ENCODE measurements at places on chromosomes 4 and X.
A peak's percentile ranks its signal among the peaks of the same experiment; 100 is the strongest.

DNA sequence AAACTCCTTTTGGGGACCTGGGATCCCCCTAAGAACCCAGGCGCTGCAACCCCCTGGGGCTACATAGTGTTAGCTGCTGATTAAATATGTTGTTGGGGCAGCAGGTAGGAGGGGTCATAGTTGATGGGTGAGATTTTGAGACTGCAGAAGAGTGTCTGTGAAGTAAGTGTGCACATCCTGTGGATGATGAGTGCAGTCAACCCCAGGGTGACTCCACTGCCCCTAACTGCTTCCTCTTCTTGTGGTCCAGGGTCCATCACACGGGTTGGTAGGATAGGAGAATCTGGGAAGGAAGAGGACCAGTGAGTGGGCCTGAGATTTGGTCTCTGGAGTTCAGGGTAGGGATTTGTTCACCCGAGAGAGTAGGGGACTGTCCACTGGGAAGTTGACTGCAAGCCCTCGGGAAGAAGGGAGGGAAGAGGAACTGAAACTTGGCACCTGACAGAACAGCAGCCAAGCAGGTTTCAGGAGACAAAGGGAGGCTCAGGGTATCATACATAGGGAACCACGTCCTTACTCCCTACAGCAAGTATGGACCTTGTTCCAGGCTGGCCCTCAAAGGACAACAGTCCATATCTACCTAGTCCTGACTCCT, 8.5 kb downstream of the DLG3 start:
- no peak for DNase-seq

DNA sequence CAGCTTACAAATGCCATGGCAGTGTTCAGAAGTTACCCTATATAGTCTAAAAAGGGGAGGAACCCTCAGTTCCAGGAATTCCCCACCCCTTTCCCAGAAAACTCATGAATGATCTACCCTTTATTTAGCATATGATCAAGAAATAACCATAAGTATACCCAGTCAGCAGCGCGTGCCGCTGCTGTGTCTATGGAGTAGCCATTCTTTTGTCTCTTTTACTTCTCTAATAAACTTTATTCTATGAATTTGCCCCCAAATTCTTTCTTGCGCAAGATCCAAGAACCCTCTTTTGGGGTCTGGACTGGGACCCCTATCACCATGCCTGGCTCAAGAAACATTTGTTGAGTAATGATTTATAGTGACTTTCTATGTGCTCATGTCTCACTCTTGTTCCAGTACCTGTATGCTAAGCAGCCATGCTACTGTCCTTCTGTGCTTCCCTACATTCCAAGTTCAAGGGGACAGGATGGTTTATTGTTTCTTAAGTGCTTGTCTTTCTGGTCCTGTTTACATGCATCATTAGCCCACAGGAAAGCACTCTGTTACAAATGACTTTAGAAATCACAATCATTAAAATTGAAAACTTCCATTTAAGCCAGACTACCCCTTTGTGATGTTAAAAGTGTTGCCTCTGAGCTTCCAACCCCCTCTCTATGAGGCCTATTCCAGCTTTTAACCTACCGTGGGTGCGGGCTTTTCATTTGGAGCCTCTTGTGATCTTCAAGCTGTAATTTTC, 63.4 kb upstream of the S100G start:
- no peak for DNase-seq

DNA sequence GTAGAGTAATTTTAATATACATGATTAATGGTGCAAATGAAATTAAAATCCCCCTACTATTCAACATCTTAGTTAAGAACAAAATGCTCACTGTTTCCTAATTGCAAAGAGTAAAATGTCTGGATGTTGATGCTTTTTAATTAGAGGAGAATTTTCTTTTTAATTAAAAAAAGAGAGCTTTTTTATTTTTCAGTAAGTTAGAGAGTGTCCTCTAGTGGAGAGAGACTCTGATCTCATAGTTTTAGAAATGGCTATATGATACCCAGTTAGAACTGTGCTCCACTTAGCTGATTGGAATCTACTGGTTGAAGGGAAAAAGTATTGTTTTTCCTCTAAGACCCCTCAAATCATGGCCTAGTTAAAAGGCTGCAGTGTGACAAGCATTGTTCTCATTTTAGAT, 312.0 kb upstream of the MAGEB2 start:
- no peak for DNase-seq

DNA sequence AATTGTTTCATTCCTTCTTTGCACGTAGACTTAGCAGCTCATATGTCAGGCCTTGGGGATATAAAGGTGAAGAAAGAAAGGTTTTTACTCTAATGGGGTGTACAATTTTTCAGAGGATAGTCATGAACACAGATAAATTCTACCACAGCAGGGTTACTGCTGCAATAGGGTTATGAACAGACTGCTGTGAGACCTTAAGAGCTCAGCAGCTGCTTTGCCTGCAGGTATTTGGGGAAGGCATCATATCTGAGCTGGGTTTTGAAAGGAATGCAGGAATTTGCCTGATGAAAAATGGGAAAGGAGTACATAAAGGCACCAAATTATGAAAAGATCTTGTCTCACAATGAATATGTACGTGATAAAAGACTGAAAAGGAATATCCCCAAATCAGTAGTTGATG, 128.9 kb downstream of the CEP135 start:
- no peak for DNase-seq

DNA sequence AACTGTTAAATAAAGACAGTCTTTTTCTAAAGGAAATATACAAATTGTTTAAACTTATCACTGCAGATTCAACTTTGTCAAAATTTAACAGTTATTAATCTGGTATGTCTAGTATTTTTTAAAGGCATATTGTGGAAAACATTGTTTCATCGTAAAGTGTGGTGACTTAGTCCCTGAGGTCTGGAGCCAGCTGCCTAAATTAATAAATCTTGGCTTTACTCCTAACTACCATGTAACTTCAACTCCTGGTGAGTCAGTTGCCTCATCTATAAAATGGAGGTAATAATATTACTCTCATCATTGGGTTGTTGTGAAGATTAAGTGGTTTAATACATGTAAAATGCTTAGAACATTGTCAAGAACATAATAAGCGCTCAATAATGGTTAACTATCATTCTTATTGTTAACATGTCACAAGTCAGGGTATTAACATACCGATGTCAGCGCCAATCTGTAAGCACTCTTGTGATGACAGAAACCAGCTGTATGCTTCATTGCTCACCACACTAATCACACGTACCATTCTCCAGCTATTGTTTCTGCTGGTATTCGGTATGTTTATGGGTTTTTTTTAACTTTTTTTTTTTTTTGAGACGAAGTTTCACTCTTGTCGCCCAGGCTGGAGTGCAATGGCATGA, 14.1 kb upstream of the SMIM43 start:
- DNase-seq: no peak

GRCh38 chr4:82851885-82852750, 38.8 kb downstream of the SEC31A start:
- DNase-seq: peak; percentile 55

DNA sequence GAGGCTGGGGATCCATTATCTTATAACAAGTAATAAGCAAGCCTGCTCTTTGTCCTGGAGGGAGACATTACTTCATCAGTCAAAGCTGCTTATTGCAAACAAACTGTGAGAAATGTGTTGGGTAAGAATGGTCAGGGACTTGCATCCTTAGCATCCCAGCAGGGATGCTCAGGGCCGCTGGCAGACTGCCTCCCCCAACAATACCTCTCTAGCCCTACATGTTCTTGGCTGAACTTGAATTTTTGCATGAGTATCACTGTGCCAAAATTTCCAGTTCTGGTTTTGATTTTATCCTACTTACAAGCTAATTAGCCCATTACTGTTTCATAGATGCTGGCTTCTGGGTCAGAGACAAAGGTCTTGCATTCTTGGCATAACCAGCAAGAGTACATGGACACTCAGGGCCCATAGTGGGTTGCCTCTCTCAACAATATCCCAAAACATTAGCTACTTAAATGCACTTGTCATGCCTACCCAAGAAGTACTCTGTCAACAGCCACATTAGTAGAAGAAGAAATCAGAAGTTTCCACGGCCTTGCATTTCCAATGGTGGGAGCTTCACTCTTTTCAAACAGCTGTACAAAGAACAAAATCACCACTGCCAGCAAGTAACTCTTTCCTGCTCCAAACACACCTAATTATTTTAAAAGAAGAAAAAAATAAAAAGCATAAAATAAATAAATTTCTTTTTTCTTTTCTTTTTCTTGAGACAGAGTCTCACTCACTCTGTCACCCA, 41.9 kb upstream of the NEUROG2 start:
- DNase-seq: no peak

DNA sequence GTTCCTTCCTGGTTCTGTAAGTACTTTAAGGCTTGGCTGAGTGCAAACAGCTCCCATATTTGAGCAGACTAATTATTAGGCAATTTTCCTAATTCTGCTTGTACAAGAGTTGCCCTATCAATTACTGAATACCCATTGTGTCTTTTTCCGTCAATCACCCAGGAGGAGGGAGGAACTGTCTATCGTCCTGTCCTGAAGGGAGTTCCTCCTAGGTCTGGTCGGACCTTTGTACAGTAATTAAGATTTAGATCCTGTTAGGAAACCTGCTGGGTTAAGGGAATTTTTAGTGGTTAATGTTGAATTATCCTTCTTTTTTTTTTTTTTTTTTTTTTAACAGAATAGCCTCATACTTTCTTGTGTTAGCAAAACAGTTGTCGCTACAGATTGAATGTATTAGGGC, 130.1 kb downstream of the KDM6A start:
- DNase-seq: no peak

DNA sequence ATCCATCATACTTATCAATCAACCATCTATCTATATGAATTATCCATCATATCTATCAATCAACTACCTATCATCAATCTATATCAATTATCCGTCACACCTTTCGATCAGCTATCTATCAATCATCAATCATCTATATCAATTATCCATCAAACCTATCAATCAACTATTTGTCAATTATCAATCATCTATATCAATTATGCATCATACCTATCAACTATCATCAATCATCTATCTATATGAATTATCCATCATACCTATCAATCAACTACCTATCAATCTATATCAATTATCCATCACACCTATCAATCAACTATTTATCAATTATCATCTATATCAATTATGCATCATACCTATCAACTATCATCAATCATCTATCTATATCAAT, 70.6 kb upstream of the PPP2R3B start:
- DNase-seq: no peak

- DNase-seq: no peak
Observed at GRCh38 chr4:148344352-148344751, 97.9 kb downstream of the NR3C2 start.

- no peak for DNase-seq
Observed at GRCh38 chr4:82629238-82630000, 67.6 kb upstream of the TMEM150C start.

DNA sequence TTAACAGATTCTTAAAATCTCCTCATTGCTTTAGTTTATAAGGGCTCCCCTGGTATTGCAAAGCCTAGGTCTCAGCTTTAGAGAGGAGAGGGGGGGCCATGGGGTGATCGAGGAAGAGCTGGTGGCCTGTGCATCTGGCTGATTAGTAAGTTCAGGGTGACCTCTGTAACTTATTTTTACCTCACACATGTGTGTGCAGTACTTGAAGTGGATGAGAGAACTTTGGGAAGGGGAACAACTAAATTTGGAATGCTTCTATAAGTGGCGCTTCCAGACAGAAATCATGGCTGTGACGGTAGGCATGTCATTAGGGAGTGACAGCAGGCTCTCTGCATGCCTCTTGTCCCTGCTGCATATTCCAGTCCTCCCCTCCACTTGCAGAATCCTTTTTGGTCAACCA, 41.9 kb downstream of the FRAS1 start:
- DNase-seq: no peak

DNA sequence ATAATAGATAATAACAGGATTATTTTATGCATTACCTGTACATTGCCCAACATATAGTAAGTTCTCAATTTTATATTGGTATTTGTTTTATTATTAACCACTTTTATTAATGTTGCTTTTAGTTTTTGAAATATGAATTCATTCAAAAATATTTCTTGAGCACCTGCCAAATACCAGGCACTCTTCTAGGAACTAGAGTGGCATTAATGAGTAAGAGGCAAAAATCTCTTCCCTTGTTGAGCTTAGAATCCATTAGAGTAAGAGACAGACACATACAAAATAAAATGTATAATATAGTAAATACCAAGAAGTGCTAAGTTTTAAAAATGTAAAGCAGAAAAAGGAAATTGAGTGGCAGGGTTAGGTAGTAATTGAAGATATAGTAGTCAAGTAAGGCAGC, 45.8 kb downstream of the TET2 start:
- no peak for DNase-seq

DNA sequence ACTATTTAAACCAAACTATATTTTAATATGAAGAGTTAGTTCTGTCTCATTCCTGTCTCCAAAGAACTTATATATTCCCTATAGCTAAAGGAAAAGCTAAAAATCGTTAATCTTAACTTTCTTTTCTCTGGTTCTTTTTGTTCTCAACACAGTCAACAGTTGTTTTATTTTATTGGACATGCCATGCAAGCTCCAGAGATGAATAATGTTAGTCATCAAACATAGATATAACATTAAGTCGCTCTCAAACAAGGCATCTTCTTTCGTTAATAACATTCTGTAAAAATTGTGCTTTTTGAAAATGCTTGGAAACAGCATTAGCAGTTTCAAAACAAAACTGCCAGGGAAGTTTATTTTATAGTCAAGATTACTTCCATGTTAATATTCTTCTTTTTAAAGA, 117.9 kb upstream of the GPM6A start:
- no peak for DNase-seq

DNA sequence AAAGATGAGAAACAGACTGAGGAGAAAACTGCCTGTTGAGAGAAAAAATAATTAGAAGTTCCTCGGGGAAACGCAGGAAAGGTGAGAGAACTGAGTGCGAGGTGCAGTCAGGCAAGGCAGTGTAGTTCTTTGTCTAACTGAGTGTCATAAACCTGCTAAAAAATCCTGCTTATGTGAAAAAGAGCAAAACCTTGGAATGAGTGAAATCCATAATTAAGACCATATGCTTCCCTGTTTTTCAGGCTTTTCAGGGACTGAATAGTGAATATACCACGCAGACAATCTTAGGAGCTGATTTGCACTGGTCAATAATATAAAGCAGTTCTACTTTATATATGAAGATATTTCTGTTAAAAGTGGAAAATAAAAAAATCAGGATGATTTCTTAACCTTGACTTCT, 104.9 kb downstream of the RASGEF1B start:
- no peak for DNase-seq

DNA sequence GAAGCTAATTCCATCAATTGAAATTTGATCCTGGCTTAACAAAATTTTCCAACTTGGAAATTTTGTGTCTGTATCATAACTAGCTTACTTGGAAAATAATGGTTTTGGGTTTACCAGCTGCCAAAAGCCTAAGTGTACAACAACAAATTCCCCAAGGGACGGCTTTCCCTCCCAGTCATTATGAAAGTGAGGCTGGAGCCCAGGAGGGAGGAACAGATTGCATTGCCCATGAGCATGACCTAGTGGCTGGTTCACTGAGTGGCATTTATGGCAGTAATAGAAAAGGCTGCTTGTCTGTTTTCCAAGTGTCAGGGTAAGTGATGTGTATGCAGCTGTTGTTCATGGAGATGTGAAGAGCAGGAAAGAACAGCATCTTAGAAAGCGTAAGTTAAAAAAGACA, 70.8 kb upstream of the HHIP start:
- DNase-seq: no peak

DNA sequence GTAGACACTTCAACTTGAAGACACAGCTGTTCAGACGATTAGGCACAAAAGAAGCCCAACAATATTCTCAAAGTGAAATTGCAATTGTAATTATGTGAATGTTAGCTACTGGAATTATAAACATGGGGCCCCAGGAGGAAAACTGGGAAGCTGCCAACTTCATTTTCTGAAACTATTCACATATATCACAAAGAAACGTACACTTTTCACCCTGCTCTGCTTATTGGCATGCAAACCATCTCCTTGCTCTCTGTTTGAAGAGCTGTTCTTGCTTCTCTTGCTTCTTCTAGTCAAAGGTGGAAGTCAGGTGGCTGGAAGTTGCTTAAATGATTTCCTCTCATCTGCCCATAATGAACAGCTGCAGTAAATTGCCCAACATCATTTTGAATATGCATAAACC, 320.1 kb downstream of the CFAP299 start:
- peak; percentile 13 for DNase-seq

Data from NAMALWA (cell line).